ENCODE measurements at places on chromosomes 16 and 17.

- DNase-seq = no peak
Observed at GRCh38 chr17:75622076-75622475, 11.2 kb upstream of the SMIM5 start.

- no peak for DNase-seq
Observed at GRCh38 chr16:89049484-89050118, 44.1 kb upstream of the ACSF3 start.

DNA sequence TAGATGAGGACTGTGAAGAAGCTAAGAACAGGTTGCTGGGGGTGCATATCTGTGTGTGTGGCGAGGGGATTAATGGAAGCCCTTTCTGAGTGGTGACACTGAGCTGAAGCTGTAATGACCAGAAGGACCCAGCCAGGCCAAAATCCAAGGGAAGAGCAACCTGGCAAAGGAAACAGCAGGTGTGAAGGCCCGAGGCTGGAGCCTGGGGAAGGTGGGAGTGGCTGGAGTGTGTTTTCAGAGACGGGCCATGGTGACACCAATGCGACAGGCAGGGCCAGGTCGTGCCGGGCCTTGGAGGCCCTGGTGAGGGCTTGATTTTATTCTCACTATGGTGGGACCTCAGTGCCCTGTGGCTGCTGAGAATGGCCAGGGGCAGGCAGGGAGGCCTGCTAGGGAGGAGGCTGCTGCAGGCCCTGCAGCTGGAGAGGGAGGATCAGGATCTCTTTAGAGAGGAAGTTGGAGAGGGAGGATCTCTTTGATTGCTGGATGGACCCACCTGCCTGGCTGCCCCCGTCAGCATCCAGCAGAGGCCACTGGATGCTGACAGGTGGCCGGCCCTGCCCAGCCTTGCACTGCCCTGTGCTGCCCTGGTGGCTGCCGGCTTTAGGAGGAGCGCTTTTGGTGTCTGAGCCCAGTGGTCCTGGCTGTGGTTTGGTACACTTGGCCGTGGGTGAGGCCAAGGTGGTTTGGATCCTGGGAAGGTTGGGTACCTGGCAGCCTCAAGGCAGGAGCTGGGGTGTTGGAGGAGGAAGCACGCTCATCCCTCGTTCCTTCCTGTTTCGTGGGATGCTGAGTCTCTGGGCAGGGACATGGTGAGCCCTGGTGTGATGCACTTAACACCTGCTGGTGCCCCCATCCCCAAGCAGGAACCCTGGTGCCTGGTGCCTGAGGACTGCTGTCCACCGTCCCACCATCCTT lies 188.3 kb downstream of the SEC14L1 start:
- DNase-seq = no peak

DNA sequence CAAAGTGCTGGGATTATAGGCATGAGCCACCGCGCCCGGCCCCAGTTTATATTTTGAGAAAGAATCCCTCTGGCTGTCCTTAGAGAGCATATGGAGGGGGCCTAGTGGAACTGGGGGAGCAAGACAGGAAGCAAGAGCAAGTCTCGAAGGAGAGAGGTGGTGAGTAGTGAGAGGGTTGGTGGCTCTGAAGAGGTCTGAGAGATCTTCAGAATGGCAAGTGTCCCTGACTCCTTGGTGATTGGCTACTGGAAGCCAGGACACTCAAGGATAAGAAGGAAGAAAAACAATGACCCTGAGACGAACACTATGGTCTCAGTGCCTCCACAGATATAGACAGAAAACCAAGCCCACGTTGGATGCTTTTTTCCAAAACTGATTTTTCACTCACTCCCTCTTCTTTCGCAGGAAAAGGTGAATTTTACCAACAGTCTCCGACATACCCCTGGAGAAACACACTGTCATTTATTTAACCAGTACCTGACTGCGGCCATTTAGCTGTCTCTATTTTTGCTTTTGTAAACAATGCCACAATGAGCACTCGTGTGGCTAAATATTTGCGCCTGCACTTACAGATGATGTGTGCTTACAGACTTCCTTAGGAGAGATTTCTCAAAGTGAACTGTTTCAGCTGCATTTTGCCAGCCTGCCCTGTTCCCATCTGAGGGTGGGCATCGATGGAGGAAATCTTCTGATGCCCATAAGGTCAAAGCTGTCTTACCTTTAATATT lies 15.9 kb upstream of the DOK4 start:
- DNase-seq = no peak

DNA sequence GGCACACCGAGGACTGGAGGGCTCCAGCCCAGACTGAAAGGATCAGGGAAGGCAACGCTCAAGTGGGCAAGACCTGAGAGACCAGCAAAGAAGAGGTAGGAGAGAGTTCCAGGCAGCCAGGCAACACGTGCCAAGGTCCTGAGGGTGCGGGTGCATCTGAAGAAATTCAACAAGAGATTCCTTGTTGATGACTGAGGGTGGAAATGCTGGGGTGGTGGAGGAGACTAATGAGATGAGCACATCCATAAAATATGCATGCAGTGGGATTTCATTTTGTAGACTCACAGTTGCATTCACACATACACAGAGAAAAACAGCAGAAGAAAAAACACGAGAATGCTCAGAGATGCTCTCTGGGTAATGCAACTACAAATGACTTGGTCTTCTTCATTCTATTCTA lies 154.8 kb upstream of the FOXF1 start:
- peak; percentile 37 for DNase-seq

- no peak for DNase-seq
Observed at GRCh38 chr16:29857133-29857760, 5.8 kb downstream of the CDIPT start.

- no peak for DNase-seq
Observed at GRCh38 chr17:75933808-75934207, 7.0 kb downstream of the FBF1 start.

DNA sequence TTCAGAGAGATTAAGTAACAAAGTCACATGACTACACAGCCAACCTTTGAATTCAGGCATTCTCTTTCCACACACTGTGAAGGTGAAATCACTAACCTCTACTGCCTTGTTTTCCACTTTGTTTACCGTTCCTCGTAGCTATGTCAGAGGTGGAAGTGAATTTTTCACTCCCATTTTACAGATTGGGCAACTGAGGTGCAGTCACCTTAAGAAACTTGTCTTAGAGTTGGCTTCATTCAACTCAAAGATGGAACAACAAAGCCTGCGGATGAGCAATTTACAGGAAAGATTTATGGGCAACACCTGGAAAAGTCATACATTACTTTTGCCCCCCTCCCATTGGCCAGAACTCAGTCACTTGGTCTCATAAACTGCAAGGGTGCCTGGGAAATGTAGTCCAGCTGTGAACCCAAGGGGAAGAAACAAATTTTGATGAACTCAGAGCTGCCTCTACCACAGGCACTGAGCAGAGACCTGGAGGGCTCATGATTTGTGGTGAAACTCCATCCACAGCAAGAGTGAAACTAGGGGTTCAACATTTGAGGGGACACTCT lies 784.6 kb upstream of the EEF2KMT start:
- DNase-seq = no peak

DNA sequence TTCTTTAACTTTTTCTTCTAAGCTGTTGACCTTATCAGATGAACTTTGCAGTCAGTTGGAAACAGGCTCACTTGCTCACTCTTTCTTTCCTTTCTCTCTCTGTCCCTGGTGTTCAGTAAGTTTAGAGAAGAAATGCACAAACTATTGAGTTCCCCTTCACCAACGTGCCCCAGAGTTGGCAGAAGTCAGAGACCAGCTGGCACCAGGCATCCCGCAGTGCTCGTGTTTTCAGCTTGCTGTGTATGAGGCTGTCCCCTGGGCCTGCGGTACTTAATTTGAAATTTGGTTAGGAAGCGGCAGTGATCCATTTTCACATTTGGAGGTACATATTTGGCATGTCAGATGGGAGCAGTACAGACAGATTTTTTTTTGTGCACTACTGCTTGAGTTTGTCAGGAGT lies 258.6 kb downstream of the SNX29 start:
- DNase-seq = no peak

- DNase-seq = no peak
Observed at GRCh38 chr17:6322316-6322715, 112.6 kb downstream of the AIPL1 start.

DNA sequence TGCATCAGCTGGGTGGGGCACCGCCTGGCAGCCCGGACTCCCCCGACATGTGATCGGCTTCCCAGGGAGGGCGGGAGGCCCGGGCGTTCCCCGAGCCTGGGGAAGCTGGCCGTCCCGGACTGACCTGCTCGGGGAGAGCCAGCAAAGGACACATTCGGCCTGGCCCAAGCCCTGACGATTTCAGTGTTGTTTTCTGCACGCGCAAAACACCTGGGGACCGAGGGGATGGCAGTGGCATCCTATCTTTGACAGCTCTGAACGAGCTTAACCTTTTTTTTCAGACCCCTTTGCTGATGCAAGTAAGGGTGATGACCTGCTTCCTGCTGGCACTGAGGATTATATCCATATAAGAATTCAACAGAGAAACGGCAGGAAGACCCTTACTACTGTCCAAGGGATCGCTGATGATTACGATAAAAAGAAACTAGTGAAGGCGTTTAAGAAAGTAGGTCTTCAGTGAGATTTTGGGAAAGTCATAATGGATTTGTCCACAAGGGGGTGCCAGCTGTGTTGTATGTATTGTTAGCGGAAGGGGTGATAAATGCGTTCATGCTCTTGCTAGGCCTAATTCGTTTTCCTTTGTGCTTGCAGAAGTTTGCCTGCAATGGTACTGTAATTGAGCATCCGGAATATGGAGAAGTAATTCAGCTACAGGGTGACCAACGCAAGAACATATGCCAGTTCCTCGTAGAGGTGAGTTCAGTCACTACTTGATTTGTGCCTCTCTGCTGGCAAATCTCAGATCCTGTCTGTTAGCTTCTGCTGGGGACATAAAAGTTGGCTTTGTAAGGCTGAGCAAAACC lies 1.0 kb downstream of the EIF1 start:
- DNase-seq = no peak

DNA sequence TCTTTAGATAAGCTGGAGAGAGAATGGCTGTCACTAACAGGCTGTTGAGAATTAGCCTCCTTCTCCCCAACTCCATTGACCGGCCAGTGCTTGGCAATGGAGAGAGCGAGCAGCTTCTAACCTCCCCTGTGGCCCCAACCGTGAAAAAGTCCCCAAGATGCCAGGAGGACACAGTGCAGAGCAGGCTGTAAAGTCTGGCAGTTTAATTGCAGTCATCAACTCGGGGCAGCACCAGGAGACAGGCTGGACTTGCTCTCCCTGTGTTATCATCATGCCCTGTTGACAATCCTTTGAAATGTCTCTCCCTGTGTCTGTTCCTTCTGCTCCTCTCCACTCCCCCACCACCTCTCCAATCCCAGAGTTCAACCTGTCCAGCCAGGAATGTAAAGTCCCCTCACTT lies 705 bp upstream of the CDRT4 start:
- DNase-seq = no peak

DNA sequence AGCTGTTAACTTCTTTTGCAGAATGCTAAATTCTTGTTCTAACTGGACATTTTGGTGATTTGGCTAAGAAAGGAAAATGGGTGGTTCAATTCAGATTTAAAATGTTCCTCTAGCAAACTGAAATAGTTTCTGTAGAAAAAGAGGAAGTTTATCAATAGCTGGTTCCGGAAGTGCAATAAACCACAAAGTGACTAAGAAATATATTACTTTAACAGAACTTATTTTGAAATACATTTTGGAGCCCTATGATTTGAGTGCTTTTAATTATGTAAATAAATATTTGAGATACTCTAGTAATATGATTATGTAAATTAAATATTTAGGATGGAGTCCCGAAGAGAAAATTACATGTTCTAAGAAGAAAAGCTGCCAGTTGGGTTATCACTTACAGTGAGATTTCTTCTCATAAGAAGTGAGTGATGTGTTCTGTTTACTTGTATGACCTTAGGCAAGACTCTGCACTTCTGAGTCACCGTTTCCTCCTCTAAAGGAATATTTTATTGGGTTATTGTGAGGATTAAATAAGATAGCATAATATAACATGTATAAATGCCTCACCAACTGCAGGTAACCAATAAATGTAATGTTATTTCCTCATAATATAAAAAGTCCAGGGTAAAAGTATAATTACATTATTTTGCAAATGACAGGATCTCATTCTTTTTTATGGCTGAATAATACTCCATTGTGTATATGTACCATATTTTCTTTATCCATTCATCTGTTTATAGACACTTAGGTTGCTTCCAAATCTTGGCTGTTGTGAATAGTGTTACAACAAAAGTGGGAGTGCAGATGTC lies at the start of gene EVI2B:
TSS of gene EVI2B (minus strand) at position 73 of the 800 bp plus-strand sequence. CDS start 8,445 bp downstream, outside the sequence.
- no peak for DNase-seq

DNA sequence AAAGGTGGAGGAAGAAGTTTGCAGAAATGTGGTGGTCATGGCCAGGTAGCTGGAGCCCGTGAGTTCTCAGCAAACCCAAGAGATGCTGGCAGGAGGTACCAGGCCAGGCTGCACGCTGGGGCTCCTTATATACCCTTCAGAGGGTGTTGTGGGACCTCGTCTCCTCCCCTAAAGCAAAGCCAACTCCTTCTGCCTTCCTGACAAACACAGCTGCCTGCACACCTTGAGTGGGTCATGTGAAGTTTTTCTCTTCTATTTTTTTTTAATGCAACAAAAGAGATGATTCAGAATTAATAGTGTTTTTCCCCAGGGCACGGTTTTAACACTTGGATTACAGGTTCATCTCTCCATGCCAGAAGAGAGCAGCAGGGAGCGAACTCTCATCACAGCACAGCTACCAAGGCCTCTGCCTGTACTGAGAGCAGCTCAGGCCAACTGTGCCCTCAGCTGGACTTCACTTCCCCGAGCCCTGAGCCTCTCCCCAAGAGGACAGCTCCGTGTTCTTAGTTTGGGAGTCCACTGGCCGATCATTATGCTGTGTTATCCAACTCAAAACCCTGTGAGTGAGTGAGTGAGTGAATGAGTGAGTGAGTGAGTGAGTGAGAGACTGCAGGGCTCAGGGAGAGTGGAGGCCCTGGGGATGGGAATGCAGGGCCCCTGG lies at the start of gene KRT15:
TSS of gene KRT15 (minus strand) at position 102 of the 661 bp plus-strand sequence. CDS start at position 39, 63 bp downstream.
- DNase-seq = no peak

GRCh38 chr16:58057784-58058183 lies 32.2 kb downstream of the MMP15 start:
- DNase-seq = no peak

GRCh38 chr17:81417049-81417878 lies 22.0 kb downstream of the BAHCC1 start:
- DNase-seq = no peak

DNA sequence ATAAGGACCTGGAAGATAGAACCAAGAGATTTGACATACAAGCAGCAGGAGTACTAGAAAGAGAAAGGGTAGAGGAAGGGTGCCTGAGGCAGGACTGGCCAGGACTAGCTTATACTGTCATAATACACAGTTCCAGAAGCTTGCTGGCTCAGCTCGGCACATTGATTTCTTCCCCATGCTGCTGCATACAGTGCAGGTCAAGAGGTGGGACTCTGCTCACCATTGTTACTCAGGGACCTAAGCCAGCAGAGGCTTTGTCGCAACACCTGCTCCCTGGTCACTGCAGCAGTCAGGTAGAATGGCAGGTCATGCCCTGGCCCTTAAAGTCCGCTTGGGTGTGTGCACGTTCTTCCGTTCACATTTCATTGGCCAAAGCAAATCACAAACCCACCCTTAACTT lies 32.8 kb downstream of the LDHD start:
- no peak for DNase-seq

DNA sequence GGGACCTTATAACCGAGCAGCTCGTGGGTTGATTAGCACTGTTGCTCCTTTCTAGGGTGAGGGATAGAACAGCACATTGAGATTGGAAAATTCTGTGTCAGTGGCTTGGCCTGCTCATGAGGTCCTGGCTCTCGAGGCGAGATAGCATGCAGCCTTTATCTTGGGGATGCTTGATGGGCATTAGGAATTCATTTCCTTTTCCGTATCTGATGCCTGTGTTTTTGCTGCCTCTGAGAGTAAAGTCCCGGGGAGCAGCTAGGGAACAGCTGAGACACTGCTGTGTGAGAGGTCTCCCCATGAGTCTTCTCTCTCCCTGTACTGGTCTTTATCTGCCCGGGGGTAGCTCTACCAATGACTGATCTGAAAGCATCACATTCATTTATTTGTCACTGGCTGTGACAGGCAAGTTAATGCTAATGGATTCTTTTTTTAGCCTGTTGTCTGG lies 14.5 kb downstream of the MSI2 start:
- DNase-seq = no peak
